ENCODE measurements at places on chromosomes 11 and 22.

DNA sequence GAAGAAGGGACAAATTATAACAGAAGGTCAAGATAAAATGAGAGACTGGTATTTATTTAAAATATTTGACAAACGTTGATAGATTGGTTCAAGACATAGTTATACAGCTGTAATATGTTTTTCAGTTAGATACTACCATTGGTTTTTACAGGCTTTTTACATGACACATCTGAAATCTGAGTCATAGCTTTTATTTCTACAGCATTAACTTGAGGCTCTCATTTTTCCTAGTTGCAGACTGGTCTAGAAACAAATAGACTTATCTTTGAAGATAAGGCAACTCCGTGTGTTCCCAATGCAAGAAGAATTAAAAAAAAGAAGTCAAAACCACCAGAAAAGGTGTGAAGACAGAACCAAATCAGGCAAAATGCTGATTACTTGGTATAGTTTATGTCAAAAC, 31.3 kb downstream of the CEP57 start:
- no peak for DNase-seq

GRCh38 chr11:32219320-32219719, 128.4 kb downstream of the RCN1 start:
- no peak for DNase-seq

DNA sequence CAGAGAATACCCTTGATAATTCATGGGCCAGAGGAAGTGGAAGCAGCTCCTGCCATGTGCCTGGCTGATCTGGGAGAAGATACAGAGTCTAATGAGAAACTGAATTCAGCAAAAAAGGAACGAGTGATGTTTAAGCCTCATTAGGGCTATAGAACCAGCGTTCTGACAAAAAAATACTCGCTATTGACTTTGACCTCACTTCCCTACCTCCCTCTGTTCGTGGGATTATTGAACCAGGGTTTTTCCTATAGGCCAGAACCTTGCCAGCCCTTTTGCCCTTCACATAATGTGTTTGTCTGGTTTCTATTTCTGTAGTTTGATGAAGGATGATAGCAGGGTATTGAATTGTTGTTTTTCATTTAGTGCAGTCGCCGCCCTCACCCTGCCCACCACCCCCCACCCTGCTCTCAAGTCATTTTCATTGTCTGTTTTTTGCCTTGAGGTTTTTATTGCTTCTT, 7.6 kb upstream of the RBFOX2 start:
- no peak for DNase-seq

DNA sequence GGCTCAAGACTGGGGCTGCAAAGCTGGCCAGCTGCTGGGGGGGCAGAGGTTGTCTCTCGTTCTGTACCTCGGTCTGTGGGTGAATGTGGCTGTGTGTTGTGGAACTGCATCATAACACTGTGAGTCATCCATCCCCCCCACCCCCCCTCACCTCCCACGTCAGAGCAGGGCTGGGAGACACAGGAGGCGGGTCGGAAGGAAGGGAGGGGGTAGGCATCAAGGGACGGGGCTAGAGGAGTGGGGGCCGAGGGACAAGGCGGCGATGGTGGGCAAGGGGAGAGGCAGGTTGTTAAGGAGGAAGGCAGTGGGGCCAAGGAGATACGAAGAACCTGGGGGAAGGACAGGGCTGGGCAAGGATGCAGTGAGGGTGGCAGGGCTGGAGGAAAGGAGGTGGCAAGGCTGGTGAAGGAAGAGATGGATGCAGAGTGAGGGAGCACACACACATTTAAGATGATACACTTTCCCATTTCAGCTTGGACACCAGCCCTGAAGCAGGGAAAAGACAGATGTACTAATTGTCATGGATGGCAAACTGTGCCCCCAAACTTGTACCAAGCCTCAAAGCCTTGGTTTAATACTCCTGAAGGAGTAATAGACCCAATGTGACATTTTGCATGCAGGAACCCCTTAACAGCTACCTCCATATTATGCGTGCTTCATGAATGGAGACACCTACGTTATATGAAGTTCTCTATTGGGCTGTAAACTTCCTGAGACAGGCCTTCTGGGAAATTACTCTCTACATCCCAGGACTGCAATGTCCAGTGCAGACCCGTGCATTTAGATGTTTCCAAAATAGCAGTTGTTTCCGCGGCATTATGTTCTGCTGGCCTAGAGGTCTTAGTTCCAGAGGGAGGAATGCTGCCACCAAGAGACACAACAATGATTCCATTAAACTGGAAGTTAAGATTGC, at the start of gene YPEL4:
Gene YPEL4, minus strand, starts transcription at position 87 of the 913 bp plus-strand sequence. CDS start 2,805 bp downstream, outside the sequence.
- no peak for DNase-seq

- no peak for DNase-seq
Measured at GRCh38 chr11:68581439-68581838, 102.9 kb upstream of the GAL start.

- DNase-seq, result no peak
Measured at GRCh38 chr11:132055296-132055695, 684.9 kb downstream of the NTM start.

GRCh38 chr11:61850687-61851086, 22.6 kb downstream of the FADS2 start:
- DNase-seq, result no peak

- DNase-seq, result no peak
Measured at GRCh38 chr11:17873586-17873985, 139.0 kb downstream of the KCNC1 start.

Data from memory B cell (primary cell).